Placental pericyte (primary cell): ENCODE measurements at places on chromosomes 6 and 20. TPM values are rescaled to one million over a fixed set of nuclear protein-coding genes. Genes with fewer than 3 reads are reported as not detected.

Gene WFDC2
- total RNA-seq, result not detected in 2 replicates

Gene VSTM2L
- total RNA-seq, result 0.22 and 0.57 TPM in 2 replicates

Gene MMP24
- total RNA-seq, result 0.22 and 0.43 TPM in 2 replicates

Gene REM1
- total RNA-seq, result not detected in 2 replicates

Gene VSX1
- total RNA-seq, result not detected in 2 replicates

Gene ADGRB3
- total RNA-seq, result 0.29 TPM in 1 of 2 replicates, not detected in the other

Gene HLA-DQA1
- 0.43 TPM in 1 of 2 replicates, not detected in the other for total RNA-seq

Gene COL12A1
- 362 and 404 TPM in 2 replicates for total RNA-seq

Gene SNAI1
- total RNA-seq, result 1.1 and 2.1 TPM in 2 replicates

Gene SLC26A8
- not detected in 2 replicates for total RNA-seq

Gene HTR1B
- 0.66 and 21.5 TPM in 2 replicates for total RNA-seq

Gene SLC22A2
- not detected in 2 replicates for total RNA-seq

Gene FAM162B
- 25.5 TPM in 1 of 2 replicates, not detected in the other for total RNA-seq

Gene BYSL
- total RNA-seq, result 15.1 and 18.6 TPM in 2 replicates

Gene CTCFL
- total RNA-seq, result under 0.01 TPM in 1 of 2 replicates, not detected in the other

Gene TRIM31
- total RNA-seq, result not detected in 2 replicates

Gene NRSN1
- total RNA-seq, result not detected in 2 replicates

Gene TCP11
- 0.66 and 0.72 TPM in 2 replicates for total RNA-seq

Gene TREM2
- total RNA-seq, result 0.22 TPM in 1 of 2 replicates, not detected in the other

Gene FRK
- 0.29 and 0.44 TPM in 2 replicates for total RNA-seq

Gene CYP39A1
- total RNA-seq, result 0.22 and 6.3 TPM in 2 replicates

Gene OR2H2
- total RNA-seq, result not detected in 2 replicates

Gene LINC00237
- not detected in 2 replicates for total RNA-seq

Gene MOXD1
- 9.9 and 25.2 TPM in 2 replicates for total RNA-seq

Gene TUBB2B
- total RNA-seq, result 1.5 and 5.2 TPM in 2 replicates

Gene SEMG1
- total RNA-seq, result not detected in 2 replicates

Gene TINAG
- total RNA-seq, result not detected in 2 replicates

Gene TP53TG5
- not detected in 2 replicates for total RNA-seq

Gene CYP24A1
- total RNA-seq, result 0.29 and 0.66 TPM in 2 replicates

Gene DUSP15
- total RNA-seq, result under 0.01 TPM in 1 of 2 replicates, not detected in the other

Gene HLA-DQB1
- total RNA-seq, result 0.43 TPM in 1 of 2 replicates, not detected in the other

Gene CLIC5
- not detected in 2 replicates for total RNA-seq

Gene PRICKLE4
- total RNA-seq, result 0.66 and 0.86 TPM in 2 replicates

Gene MYB
- 0.43 TPM in 1 of 2 replicates, not detected in the other for total RNA-seq

Gene CCN6
- not detected in 2 replicates for total RNA-seq

Gene HLA-DRB1
- 0.14 TPM in 1 of 2 replicates, not detected in the other for total RNA-seq

Gene CLVS2
- total RNA-seq, result not detected in 2 replicates

Gene CSNK2B
- total RNA-seq, result 198 and 356 TPM in 2 replicates

Gene HEY2
- total RNA-seq, result under 0.01 TPM in 1 of 2 replicates, not detected in the other

Gene BMP6
- 1.4 and 4.6 TPM in 2 replicates for total RNA-seq

Gene PRR18
- not detected in 2 replicates for total RNA-seq
